ENCODE measurements at places on chromosomes 12 and 14.

GRCh38 chr14:33844118-33844517 lies 106.8 kb downstream of the EGLN3 start:
- no peak for DNase-seq

- no peak for DNase-seq
Measured at GRCh38 chr14:68548194-68549076, 244.4 kb downstream of the ZFP36L1 start.

GRCh38 chr12:51196547-51196946 lies 21.3 kb downstream of the POU6F1 start:
- no peak for DNase-seq

GRCh38 chr14:68978172-68978911 lies 760 bp downstream of the ACTN1 start:
- no peak for DNase-seq

GRCh38 chr12:57087010-57087690 lies 1.8 kb upstream of the NAB2 start:
- DNase-seq: peak; percentile 80

DNA sequence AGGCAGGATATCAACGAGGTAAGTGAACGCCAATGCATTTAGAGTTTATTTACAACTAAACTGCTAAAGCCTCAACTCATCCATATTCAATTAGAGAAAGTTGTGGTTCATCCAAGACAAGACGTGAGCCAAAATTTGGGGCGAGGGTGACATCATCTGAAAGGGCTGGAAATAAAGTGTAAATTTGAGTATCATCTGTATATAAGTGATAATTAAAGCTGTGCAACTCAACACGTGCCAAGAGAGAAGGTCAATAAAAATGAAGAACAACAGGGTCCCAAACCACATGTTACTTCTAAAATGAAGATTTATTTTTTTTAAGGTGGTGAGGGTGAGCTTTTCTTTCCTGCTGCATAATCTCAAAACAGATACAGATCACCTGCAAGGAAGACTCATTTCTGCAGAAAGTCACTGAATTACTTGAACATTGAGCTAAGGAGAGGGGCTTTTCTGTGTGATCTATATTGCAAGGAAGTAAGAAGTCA lies 203.6 kb downstream of the EFCAB11 start:
- no peak for DNase-seq

DNA sequence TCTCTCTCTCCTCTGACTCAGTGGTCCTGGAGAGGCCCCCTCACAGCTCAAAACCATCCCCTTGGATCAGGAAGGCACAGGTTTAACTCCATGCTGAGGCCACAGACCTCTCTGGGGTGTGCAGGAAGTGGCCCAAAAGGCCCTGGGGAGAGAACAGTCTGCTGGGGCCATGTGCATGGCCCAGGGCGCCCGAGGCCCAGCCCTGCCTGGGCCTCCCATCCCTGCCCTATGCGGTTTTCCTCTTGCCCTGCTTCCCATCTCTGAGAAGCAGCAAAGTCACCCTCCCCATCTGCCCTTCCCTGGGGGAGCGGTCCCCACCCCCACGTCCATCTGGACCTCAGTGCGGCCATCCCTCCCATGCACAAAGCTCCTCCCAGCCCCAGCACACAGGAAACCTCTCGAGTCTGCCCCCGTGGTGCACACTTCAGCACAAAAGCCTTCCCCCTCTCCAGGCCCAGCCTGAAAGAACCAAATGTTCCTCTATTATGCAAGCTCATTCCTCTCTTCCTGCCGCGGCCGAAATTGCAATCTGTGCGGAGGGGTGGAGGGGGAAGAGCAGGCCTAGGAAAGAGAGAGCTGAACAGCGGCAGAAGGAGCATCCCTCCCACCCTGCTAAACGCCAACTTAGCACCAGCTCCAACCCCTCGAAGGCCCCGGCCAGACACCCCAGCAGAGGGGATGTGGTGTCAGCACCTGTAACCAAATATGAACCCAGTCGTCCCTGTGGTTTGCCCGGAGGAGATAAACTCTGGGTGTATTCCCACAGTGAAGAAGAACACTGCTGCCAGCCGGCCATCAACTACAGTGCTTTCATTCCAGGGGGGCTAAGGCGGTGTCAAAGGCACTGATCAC lies 108.5 kb downstream of the SCARB1 start:
- peak; percentile 78 for DNase-seq

DNA sequence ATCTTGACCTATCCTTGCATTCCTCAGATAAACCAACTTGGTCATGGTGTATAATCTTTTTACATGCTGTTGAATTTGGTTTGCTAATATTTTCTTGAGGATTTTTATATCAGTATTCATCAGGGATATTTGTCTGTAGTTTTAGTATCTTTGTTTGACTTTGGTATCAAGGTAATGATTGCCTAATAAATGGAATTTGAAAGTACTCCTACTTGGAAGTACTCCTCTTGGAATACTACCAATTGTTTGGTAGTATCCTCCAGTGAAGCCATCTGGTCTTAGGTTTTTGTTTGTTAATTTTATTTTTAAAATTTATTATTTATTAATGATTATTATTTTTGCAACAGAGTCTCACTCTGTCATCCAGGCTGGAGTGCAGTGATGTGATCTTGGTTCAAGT lies 85.0 kb downstream of the ATF7IP start:
- DNase-seq: no peak

Measured in CD14-positive monocyte (primary cell).